COLO829 (cell line): ENCODE measurements at places on chromosomes 7 and 10.

DNA sequence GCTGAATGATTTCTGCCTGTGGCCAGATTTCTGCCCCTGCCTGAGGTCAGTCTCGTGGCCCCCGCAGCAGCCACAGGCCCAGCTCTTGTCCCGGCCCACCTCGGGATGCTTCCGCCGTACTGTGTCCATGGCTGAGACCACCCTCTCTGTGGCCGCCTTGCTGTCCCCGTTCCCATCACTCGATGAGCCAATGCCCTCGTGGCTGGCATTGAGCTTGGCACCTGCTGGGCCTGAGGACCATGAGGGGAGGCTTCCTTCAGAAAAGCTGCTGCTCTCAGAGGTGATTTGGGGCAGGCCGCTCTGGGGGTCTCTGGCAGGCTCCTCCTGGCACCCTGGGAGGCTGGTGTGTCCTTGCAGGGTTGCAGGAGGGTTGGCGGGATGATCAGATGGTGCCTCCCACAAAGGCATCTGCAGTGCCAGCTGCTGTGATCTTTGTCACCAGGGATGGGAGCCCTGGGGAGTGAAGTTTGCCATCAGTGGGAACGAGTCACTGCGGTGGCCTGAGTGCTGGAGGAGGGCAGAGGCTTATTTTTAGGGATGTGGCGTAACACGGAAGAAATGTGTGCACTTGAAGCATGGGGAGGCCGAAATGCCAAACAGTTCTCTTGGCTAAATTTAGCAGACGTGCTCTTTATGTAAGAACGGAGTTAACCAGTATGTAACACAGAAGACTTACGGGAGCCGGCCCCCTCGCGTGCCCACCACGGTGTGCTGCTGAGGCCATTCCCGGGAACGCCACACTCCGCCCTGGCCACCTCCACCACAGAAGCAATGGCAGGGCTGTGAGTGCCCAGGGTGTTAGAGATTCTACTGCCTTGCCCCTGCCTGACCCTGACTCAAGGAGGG lies 47.7 kb downstream of the VIPR2 start:
- DNase-seq: no peak

DNA sequence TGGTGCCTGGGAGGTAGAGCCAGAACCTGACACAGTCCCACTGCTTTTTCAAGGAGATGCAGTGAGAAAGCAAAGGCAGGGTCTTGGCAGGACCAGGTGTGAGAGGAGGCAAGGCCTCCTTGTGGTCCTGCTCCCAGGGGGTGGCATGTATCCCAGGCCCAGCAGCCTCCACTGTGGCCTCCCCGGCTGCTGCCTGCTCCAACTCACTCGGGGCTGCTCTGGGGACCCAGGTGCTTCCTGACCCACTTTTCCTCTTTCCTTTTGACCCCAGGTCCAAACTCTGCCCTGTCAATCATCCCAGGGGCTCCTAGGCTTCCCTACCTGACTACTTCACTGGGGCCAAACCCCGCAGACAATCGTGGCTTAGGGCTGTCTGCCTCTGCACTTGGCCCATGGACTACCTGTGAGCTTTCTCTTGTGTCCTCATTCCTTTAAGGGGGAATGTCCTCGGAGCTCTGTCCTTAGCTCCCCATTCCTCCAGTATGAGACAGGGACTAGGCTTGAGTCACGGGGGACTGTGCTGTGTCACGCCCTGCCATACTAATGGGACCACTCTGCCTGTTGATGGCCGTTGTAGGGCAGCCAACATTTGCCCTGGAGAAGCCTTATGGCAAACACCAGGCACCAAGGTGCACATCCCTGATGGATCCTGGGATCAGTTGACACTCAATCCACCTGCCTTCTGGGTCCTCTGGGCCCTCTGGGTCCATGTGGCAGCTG lies 1.1 kb upstream of the AEBP1 start:
- DNase-seq: no peak

- DNase-seq: no peak
Observed at GRCh38 chr10:80136134-80136571, 3.6 kb downstream of the PLAC9 start.

DNA sequence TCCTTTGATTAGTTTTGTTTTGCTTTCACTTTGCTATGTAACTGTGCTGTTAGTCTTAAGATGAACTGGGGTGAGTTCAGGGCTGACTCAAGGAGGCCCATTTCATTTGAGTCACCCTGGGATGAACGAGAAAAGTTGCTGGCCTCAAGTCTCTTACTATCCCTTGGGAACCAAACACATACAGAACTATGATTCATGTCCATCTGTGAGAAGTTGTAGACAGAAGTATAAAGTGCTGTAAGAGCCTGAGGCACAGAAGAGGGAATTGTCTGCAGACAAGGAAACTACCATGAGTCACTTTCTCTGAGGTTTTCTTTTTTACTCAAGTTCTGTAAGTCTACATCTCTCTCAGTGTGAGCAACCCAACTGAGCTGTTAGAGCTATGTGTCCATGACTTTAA lies 179.8 kb upstream of the CSTF2T start:
- DNase-seq: peak; percentile 77

DNA sequence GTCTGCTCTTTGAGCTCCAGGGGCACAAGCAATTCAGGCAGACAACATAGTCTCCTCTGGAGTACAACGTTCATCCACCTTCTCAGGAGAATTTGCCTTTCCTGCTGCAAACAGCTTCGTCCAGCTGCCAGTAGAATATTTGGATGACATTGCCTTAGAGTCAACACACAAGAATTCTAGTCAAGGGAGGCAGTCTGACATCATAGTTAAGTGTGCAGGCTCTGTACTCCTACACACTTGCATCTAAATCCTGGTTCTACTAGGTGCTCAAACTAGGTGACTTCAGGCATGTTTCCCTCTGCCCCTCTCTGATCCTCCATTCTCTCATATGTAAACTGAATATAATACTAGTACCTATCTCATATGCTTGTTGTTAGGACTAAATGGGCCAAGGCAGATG lies 314.8 kb downstream of the HPSE2 start:
- no peak for DNase-seq

GRCh38 chr7:76020031-76020714 lies 25.8 kb upstream of the TMEM120A start:
- peak; percentile 85 for DNase-seq

- no peak for DNase-seq
Observed at GRCh38 chr10:1036341-1036791, 10.7 kb upstream of the IDI2 start.
